ENCODE measurements at places on chromosomes 1 and 21. TPM values are rescaled to one million over a fixed set of nuclear protein-coding genes. Genes with fewer than 3 reads are reported as not detected.

The GNG4 gene
- total RNA-seq, result 15.4 TPM

The ACTRT2 gene
- total RNA-seq, result not detected

The DENND1B gene
- total RNA-seq, result 2.8 TPM

The BNIPL gene
- 0.07 TPM for total RNA-seq

The RHBDL2 gene
- total RNA-seq, result 2.6 TPM

All from A549 treated with CORT108297 at 1 μM for 4 hours (cell line).